ENCODE measurements at places on chromosomes 13 and 19.

DNA sequence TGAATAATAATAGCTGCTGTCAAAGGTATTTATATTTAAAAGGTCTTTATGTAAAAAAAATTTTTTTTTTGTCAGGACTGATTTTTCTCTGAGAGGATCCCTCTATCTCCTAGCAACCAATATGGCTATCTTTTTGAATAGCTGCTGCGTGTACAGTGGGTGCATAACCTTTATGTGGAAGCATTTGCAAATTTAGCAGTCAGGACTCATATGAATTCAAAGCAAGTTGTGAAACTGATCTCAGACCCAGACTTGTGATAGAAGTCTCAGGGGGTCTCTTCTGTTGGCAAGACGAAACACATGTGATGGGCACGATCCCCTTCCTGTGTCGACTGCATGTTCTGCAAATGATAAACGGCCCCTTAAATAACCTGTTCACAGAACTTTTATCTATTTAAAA, 114.1 kb upstream of the ARGLU1 start:
- DNase-seq = no peak

DNA sequence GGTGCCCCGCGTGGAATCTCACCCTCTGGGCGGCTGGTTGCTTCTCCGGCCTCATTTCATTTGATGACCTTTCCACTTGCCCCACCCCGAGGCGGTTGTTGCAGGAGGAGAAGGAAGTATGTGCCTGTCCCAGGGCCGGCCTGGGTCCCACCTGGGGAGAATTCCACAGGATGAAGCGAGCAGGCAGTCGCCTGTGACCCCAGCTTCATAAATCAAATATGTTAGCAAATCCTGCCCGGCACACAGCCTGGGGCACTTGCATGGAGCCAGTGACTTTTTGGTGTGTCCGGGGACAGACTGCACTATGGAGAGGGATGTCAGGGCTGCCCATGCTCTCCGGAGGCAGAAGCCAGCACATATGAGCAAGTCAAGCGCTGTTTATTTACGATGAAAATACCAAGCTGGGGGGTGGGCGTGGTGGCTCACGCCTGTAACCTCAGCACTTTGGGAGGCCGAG, 19.7 kb upstream of the ZBTB7A start:
- no peak for DNase-seq

DNA sequence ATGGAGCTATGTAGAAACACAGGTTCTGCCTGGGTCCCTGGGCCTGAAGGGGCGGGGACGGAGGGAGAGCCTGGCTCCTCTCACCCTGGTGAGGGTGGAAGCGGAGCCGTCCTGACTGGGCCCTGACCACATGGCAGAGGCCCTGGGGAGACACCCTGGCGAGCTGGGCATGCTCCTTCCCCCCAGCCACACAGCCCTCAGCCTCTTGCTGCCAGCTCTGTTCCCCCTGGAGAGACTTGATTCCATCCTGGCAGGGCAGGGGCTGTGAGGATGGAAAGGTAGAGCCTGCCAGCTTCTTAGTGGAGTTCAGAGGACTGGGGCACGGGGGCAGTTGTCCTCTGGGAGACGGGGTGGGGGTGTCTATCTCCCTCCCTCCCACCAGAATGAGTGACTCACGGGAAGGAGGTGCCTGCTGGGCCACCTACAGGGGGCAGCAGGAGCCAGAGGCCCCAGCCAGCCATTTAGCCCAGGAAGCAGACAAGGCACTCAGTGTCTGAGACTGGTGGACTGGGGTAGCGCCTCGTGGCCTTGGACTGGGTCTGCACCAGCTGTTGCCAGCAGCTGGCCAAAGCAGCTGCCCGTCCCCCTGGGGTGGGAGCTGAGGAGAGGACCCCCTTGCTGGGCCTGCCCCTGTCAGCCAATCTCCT, 22.8 kb upstream of the RNF17 start:
- DNase-seq = no peak

DNA sequence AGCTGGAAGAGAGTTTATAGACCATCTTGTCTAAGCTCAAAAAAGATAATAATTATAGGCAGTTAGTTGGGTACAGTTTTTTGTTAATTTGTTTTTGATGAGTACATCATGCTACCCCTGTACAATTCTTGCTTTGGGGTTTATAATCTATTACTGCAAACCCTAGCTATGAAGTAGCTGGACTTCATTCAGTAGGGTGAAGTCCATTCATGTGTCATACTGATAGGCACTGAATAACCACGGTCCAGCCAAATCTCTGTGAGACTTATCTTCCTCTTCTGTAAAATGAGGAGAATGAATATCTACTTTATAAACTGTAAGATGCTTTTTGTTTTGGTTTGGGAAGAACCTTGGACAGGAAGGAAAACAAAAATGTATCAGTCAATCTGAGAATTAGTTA, 19.5 kb downstream of the SLC46A3 start:
- no peak for DNase-seq

GRCh38 chr19:3047496-3048189, 14.7 kb downstream of the TLE5 start:
- no peak for DNase-seq

GRCh38 chr19:41939861-41940730, 11.8 kb upstream of the ERFL start:
- DNase-seq = no peak

GRCh38 chr19:16544473-16545231, 2.4 kb upstream of the CHERP start:
- no peak for DNase-seq

DNA sequence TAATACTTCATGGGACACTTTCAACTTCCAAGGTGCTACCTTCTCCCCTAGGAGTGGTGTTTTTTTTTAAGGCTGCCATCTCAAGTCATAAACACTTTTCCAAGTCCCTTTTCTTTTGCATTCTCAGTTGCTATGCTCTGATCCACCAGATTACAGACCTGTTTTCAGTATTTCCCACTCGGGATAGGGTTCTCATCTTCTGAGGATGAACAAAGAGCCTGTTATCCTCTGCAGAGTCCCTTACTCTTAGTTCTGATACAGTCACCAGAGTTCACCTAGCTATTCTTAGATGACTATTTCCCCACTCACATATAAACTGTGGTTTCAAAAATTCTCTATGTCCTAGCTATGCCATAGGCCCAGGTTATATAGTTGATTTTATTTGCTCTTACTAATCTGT, 15.9 kb downstream of the ZDHHC20 start:
- DNase-seq = no peak

GRCh38 chr13:50365408-50366391, 350.5 kb downstream of the KCNRG start:
- no peak for DNase-seq

- DNase-seq = no peak
Measured at GRCh38 chr13:99332456-99332855, 25.3 kb upstream of the GPR183 start.

GRCh38 chr19:54502518-54503048, at the start of gene LAIR2:
Gene LAIR2, plus strand, starts transcription at chr19:54502831. Its CDS starts 88 bp downstream, at chr19:54502919.
- no peak for DNase-seq

DNA sequence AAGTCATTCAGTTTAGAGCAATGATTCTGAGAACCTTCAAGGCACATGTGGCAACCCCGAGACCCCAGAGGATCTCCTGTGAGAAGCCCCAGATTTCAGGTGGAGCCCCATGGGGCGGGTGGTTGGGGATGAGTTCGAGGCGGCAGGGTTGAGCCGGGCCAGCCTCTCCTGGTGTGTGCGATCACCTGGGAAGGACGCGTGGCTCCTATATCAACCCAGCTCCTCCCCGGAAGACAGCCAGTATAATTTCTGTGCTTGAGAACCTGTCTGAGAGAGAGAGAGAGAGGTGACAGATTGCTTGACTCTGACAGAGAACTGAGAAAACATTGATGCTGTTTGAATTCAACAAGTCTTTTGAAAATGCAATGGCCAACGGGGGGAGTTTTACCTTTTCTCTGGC, 89.0 kb downstream of the TEX29 start:
- DNase-seq = no peak

DNA sequence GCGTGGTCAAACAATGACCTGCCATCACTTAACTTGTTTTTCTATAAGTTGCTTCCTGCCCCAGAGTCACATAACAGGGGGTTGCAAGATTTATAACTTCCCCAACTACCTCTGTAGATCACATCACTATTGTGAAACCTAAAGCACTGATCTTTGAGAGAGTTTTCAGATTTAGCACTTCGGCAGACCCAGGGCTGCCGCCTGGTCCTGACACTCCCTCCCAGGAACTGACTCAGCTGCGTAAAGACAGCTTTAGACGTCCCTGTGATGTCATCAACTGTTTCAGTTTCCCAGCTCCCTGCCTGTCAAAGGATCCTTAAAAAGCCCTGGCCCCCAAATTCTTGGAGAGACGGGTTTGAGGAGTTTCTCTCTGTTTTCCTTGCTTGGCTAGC, 33.3 kb downstream of the IGFL2 start:
- DNase-seq = no peak

GRCh38 chr13:20553311-20553710, 13.6 kb upstream of the IFT88 start:
- DNase-seq = no peak

- no peak for DNase-seq
Measured at GRCh38 chr13:100534147-100534843, 54.3 kb downstream of the GGACT start.

- DNase-seq = no peak
Measured at GRCh38 chr13:106517109-106517847, 18.2 kb downstream of the EFNB2 start.

GRCh38 chr13:111245576-111246384, 74.7 kb upstream of the TEX29 start:
- no peak for DNase-seq

- DNase-seq = no peak
Measured at GRCh38 chr13:28865951-28866350, 45.8 kb downstream of the MTUS2 start.

DNA sequence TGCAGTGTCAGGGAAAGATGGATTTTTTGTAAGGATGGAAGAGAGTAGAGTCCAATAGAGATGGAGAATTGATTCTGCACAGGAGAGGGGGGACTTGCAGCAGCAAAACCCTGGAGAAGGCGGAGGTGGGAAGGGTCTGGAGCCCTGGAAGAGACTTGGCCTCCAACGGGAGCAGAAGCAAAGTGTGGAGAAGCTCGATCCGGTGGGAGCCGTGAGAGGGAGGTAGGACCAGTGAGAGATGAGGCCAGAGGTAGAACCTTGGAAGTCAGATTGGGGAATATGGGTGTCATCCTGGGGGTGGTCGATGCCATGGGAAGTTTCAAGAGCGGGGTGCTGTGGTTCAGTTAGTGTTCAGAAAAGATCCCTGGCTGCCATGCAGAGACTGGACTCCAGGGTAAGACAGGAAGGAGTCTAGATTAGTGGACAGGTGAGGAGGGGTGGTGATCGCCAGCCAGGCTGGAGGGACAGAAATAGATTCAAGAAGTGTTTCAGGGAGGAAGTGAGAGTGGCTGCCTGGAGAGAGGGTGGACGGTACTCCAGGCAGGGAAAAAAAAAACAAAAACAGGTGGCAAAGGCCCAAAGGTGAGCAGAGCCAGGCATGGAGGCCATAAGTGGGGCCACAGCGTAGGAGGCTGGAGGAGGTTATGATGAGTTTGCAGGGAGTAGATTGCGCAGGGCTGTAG, 2.6 kb downstream of the PPP5C start:
- DNase-seq = no peak

- no peak for DNase-seq
Measured at GRCh38 chr13:41029629-41030028, 10.5 kb upstream of the ELF1 start.

DNA sequence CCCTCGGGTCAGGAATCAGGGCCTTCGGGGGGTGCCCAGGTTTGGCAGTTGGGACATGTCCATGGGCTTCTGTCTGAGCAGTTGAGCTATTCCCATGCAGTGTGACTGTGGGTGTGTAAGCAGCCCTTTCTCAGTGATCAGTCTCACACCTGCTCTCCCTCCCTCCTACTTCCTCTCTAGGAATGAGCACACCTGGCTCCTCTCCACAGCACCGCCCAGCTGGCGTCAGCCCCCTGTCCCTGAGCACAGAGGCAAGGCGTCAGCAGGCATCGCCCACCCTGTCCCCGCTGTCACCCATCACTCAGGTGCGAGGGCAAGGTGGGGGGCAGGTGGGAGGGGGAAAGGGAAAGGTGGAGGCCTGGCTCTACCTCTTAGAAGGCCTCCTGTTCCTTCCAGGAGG, 25.9 kb downstream of the COMP start:
- no peak for DNase-seq

- DNase-seq = no peak
Measured at GRCh38 chr13:74025369-74025768, 108.8 kb downstream of the KLF12 start.

DNA sequence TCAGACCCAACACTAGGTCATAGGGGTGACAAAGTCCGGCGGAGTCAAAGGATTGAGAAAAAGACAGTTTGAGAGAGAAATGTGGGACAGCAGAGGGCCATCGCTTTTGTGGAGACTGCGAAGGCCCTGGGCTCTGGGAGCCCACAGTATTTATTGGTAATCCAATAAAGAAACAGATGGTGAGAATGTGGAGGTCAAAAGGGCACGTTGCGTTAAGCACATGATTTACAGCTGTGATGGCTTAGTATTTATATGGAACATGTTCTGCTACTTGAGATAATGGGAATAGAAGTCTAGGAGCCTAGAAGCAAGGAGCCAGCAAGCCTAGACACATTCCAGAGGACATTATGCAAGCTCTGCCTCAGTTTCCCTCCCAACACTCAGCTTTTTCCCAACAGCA, 2521.1 kb downstream of the PCDH9 start:
- no peak for DNase-seq

- no peak for DNase-seq
Measured at GRCh38 chr13:32124743-32125142, 93.2 kb downstream of the FRY start.

DNA sequence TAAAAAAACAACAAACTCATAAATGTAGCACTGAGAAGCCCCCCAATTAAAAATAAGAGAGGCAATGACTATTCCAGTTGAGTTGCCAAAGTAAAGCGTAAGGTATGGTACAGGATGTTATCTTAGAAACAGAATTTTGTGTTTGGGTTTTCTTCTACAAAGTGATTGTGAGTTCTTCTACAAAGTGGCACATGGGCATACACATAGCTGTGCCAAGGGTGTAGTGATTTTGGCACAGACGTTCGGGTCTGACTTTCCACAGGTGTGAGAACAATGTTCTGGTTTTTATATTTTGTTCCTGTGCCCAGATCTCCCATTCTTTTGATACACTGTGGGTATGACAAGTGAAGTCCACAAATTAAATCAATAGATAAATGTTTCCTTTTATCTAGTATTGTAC, 190.1 kb upstream of the CSNK1A1L start:
- DNase-seq = no peak

DNA sequence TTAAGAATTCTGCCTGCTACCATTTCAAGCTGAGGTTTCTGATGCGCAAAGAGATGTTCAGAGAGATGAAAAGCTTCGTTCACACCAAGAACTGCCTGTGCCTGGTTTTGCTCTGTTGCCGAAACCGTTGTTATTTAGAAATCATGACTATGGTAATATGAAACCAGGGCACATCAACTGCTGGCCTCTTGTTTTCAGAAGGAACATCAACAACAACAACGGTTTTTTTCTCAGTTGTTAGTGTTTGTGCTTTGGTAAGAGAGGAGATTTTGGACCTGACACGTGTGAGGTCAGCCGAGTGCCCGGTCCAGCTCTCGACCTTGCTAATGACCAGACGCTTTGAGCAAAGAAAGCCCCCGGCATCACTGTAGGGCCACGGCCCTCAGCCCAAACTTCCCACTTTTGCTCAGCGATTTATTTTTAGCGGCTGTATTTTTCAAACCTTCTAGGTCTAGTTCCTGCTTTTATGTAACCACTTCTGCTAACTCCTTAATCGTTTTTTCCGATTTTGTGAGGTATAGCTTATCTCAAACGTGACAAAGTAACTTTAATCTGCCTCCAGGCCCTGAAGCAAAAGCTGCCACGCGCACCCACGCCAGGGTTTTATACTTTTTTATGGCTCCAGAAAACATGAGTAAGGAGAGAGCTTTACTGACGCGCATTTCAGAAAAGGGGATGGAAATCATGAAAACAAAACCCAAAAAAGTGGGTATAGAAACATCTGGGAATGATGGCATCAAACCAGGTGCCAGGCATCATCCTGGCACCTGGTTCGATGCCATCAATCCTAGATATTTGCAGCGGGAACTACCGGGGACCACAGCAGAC, 42.0 kb downstream of the KLF2 start:
- DNase-seq = no peak

Data from cortex of kidney (tissue), 1 donor.